Endodermal cell (in vitro differentiated cells): ENCODE measurements at places on chromosomes 4 and X. TPM values are rescaled to one million over a fixed set of nuclear protein-coding genes. Genes with fewer than 3 reads are reported as not detected.

SCOC gene
- total RNA-seq = 60.6 and 60.8 TPM in 2 replicates

FGF2 gene
- total RNA-seq = 3.7 to 12.5 TPM (median 10.6 TPM) in 3 replicates

FGF5 gene
- total RNA-seq = 0.21 to 0.76 TPM (median 0.49 TPM) in 3 replicates

ELF4 gene
- total RNA-seq = 3.8 and 4.2 TPM in 2 replicates

CD99L2 gene
- 14.3 and 18.7 TPM in 2 replicates for total RNA-seq

DNA sequence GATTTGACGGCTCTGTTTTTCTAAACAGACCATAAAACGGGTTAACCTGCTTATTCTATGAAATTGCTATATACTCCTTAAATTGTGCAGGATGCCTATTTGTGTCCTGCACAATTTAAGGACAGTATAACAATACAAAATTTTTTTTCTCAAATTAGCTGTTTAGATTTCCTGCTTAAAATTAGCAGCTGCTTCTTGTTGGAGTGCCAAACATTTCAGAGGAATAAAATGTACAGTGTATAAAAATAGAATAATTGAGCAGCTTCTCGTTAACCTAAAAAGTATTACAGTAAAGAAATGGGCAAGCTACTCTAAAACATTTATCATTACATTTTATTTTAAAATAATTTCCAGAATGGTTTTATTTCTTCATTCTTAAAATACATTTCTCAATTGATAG is 100.5 kb downstream of the PPA2 start:
- H3K4me3 ChIP-seq = no peak overlapping the region
- peaks cover 29% of the 10 kb centered on the region for H3K36me3 ChIP-seq
- no peak for DNase-seq
- H3K27me3 ChIP-seq = no peaks in the 10 kb centered on the region

- H3K27me3 ChIP-seq = no peaks in the 10 kb centered on the region
- H3K4me1 ChIP-seq = no peaks in the 10 kb centered on the region
- no peak overlapping the region for H3K4me3 ChIP-seq
- no peak for DNase-seq
- H3K36me3 ChIP-seq = peaks cover 8% of the 10 kb centered on the region
- H3K27ac ChIP-seq = no peak overlapping the region
Observed at GRCh38 chrX:45852884-45853283, 652.2 kb upstream of the DIPK2B start.

GRCh38 chrX:7904562-7904961 is 22.7 kb downstream of the PNPLA4 start:
- H3K27me3 ChIP-seq = no peaks in the 10 kb centered on the region
- H3K4me3 ChIP-seq = no peak overlapping the region
- no peak for DNase-seq
- H3K27ac ChIP-seq = no peak overlapping the region
- H3K36me3 ChIP-seq = peaks cover 6% of the 10 kb centered on the region
- H3K4me1 ChIP-seq = no peaks in the 10 kb centered on the region

DNA sequence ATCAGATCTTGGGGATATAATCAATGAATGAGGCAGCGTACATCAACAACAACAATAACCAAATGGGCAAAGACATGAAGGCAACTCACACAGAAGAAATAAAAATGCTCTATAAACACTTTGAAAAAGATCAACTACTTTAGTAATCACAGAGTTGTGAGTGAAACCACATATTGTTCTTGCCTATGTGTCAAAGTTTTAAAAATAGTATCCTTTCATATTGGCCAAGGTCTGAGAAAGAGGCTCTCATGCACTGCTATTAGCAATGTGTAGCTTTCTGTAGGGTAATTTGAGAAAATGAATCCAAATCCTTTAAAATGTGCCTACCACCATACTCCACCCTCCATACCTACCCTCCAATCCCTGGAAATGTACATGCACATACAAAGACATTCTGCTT is 25.0 kb downstream of the COQ2 start:
- no peak for DNase-seq
- no peak overlapping the region for H3K4me3 ChIP-seq
- no peaks in the 10 kb centered on the region for H3K27me3 ChIP-seq
- no peak overlapping the region for H3K27ac ChIP-seq
- H3K36me3 ChIP-seq = peaks cover 30% of the 10 kb centered on the region

GRCh38 chrX:76428243-76429130 is 977 bp downstream of the MAGEE1 start:
- no peaks in the 10 kb centered on the region for H3K36me3 ChIP-seq
- H3K27ac ChIP-seq = no peak overlapping the region
- no peaks in the 10 kb centered on the region for H3K4me1 ChIP-seq

DNA sequence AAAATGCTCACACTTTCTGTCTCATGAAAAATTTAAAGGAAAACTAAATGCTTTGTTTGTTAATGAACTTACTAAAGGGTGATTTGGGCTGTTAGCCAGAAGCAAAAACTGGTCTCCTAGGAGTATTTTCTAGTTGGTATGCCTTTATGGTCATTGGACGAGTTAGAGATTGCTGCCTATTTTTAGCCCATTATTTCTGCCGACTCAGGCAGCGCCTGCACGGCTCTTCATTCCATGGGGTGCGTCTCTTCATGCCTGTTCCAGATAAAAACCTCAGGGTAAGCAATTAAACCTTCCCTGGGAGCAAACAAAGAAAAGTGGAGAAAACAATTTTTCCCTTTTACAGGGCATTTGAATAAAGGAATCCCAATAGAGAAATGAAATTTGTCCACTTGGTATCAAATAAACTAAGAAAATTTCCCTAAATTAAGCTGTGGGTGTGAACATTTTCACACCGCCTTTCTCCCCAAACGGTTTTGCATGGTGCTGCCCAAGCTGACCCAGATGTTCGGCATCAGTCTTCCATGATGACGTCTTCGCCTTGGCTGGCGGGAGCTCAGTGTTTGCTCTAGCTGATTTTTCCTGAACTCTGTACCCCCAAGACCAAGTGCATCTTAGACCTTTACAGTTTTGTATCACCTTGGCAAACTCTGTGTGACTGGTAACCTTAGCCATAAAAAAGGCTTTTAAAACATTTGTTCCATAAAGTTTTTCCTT is 61.7 kb upstream of the ADGRG2 start:
- peaks cover 3% of the 10 kb centered on the region for H3K4me1 ChIP-seq
- H3K4me3 ChIP-seq = no peak overlapping the region
- H3K36me3 ChIP-seq = no peaks in the 10 kb centered on the region
- no peak for DNase-seq

DNA sequence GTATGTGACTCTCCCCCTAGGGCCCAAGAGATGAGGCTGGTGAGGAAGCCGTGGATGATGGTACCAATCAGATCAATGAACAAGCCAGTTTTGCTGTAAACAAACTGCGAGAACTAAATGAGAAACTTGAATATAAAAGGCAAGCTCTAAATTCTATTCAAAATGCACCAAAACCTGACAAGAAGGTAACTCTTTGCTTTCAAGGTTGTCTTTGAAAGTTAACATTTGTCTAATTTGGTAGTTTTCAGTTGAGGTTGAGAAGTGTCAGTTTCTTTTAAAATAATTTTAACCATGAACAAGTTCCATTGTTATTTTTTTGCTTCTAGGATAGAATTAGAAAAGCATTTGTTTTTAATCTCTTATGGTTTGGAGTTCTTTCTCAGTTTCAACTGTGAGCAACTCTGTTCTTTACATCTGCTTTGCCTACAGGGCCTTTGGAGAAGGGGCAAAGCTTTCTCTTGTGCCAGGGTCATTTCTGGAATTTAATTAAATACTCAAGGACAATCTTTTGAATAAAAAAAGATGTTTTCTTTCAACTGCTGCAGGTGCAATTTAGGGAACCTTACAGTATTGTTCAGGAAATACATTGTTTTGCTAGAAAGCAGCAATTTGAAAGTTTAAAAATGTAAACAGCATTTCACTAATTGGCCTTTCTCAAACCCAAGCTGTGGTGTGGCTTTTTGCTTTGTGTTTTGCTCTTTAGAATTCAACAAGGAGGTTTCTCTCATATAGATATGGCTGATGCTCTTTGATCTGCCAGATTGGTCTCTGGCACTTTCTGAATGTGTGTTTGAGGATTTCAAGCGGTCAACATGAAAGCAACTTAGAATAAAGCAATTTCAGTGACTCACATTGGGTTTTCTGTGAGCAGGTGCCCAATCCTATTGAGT is 62.9 kb downstream of the LRP2BP start:
- H3K27ac ChIP-seq = no peak overlapping the region
- H3K4me1 ChIP-seq = no peaks in the 10 kb centered on the region
- H3K4me3 ChIP-seq = no peak overlapping the region
- no peak for DNase-seq
- H3K27me3 ChIP-seq = no peaks in the 10 kb centered on the region

DNA sequence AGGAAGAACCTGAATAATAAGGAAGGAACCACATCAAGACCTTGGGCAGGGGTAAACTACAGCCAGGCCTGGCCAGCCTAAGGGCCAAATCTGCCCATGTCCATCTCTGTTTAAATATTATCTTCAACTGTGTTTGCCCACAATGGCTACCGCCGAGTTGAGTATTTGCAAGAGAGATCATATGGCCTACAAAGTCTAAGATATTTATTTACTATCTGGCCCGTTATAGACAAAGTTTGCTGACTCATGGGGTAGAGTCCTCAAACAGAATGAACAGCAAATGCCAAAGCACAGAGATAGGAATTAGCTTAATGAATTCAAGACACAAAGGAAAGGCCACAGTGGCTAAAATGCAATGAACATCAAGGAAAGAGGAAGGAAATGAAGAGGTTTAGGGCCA is 44.8 kb downstream of the RPS6KA3 start:
- no peaks in the 10 kb centered on the region for H3K27me3 ChIP-seq
- no peak overlapping the region for H3K4me3 ChIP-seq
- H3K4me1 ChIP-seq = peaks cover 5% of the 10 kb centered on the region
- DNase-seq = no peak
